GM06990 (cell line): ENCODE measurements at places on chromosomes 1 and 21.
A peak's percentile ranks its signal among the peaks of the same experiment; 100 is the strongest.

DNA sequence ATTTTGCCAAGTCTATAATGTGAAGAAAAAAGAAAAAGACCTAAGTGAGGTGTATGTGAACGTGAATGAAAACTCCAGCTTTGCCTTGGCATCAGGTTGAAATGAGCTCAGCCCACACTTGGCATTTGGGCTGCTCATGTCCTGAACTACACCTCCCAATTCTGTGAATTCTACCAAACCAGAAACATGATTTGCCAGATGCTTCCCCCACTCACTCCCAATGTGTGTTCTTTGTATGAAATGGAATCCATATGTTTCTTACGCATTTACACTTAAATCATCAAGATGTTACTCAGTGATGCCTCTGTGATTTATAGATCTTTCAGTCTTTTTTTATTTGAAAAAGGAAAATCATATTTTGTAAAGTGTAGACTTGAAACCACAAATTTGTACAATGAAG is 32.8 kb upstream of the RUNX1 start:
- DNase-seq, result no peak

DNA sequence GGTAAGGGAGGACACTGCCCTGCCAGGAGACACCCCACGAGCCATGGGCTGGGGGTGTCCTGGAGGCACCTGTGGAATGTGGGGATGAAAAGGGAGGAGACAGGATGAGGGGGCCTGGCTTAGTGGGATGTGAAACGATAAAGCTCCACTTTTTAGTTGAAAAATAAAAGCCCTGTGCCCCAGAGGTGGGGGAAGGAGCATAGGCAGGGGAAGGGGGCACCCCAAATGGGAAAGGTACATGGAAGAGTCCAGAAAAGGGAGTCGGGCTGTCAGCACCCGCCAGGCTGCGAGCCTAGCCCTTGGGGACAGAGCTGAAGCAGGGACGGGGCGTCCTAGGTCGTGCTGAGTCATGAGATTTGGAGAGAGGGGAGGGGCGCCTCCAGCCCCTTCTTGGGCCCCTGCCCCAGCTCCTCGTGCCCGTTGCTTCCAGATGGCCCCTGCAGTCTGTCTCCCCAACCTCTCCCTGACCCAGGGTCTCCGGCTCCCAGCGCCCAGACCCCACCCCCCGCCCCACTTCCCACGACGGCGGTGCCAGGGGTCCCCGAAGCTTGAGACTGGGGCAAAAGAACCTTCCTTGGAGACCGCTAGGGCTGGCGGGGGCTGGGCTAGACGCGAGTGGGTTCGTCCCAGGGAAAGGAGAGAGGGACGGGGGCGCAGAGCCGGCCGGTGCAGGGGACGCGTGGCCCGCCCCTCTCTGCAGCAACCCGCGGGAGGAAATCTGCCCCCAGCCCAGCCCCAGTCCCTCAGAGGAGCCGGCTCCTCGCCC is 795 bp downstream of the SYT2 start:
- DNase-seq, result no peak

DNA sequence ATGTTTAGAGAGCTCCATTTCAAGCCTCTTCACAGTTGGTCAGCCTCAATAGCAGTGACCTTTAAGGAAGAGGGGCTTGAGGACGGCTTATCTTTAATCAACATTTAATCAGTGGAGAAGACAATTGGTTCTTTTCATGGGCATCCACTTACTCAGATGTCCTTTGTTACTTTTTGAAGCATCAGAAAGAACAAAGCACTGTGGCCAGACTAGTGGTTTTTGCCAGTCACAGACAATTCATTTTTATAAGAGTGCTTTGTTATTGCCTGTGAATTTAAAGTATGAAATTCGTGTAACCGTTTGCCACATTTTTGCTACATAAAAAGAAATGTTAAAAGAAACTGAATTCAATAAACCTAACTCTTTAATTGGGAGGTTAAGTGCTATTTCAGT is 222.8 kb downstream of the TPR start:
- no peak for DNase-seq

- no peak for DNase-seq
Measured at GRCh38 chr1:2368053-2368744, 23.2 kb downstream of the MORN1 start.

GRCh38 chr1:87202451-87202850 is 126.2 kb upstream of the LMO4 start:
- no peak for DNase-seq

DNA sequence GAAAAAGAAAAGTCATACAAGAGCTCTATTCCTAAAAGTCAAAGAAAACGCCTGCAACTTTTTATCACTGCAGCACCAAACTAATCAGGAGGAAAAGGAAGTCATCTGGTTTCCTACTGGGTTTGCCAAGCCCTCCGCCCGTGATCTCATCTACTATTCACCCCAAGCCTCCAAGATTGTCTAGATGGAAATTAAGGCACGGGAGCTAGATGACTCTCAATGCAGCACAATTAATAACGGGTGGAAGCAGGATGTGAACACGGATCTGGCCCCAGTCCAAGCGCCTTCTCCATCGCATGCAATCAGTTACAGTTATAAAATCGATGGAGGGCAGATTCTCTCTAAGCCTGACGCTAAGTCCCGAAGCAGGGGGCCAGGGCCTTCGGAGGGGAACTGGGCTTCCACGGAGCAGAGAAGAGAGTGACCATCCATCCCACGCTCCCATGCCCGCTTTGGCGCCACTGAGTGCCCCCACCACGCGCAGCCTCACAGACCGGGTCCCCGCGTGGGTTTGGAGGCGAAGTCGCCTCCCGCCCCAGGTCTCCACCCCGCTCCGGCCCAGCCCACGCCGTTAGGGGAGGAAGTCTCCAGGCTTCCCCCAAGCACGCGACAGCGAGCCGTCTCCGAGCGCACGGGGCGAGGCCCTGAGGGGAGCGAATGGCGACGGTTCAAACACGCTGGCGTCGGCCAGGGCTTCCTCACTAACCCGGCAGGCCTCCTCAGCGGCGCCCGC is 1.8 kb downstream of the HSF2BP start:
- DNase-seq, result no peak

DNA sequence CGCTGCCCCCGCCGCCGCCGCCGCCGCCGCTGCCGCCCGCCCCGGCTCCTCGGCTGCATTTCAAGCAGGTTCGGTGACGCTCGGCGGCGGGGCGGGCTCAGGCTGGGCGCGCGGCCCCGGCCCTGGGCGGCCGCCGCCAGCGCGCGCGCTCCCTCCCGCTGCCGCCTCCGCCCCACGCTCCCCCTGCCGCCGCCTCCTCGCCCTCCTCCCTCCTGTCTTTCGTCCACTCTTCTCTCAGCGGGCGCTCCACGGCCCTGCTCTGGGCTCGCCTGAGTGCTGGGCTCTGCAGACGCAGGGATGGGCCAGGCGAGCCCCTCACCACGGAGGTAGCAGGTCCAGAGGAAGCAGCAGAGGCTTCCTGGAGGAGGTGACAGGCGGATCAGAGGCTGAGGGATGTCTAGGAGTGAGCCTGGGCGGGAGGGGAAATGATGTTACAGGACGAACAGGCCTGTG is at the start of gene LRP8:
Gene LRP8 (minus strand): TSS at position 62 of the 453 bp plus-strand sequence. CDS start 158 bp downstream, outside the sequence.
- DNase-seq, result peak; percentile 85

- no peak for DNase-seq
Measured at GRCh38 chr1:29856340-29857114, 620.2 kb downstream of the PTPRU start.

- no peak for DNase-seq
Measured at GRCh38 chr1:27592232-27592930, 11.6 kb downstream of the AHDC1 start.

DNA sequence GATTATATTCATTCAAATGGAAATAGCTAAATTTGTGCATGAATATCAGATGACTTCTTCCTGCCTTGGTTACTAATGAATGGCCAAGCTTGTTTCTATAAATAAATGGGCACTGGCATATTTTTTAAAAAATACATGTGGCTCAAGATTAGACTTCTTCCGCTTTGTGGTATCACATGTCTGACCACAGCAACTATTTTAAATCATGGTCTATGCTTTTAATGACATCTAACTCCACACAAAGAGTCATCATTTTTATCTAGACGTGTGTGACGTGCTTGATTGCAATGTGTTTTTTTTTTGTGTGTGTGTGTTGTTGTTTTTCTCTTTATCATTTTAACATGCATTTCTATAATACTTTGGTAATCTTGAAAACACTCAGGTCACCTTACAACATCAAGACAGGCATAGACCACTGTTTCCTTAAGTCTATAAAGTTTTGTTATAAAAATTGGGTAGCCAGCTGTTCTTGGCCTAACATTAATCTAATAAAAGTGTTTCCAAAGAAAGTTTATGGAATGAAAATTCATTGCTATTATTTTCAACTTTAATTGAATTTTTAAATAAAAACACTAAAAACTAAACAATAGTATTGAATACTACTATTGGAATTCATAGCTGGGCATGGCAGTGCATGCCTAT is 29.5 kb downstream of the RGS1 start:
- no peak for DNase-seq

- no peak for DNase-seq
Measured at GRCh38 chr1:171590022-171590421, 32.0 kb upstream of the MYOCOS start.

DNA sequence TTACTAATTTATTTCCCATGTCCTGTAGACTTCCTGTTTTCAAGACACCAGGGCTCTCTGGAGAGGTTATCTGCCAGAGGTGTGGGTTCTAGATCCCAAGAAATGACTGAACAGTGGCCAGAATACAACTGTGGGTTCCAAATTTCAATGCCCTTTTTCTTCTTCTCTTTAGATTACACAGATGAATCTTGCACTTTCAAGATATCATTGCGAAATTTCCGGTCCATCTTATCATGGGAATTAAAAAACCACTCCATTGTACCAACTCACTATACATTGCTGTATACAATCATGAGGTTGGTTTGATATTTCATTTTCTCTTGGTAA is 15.0 kb downstream of the IFNAR2 start:
- no peak for DNase-seq

DNA sequence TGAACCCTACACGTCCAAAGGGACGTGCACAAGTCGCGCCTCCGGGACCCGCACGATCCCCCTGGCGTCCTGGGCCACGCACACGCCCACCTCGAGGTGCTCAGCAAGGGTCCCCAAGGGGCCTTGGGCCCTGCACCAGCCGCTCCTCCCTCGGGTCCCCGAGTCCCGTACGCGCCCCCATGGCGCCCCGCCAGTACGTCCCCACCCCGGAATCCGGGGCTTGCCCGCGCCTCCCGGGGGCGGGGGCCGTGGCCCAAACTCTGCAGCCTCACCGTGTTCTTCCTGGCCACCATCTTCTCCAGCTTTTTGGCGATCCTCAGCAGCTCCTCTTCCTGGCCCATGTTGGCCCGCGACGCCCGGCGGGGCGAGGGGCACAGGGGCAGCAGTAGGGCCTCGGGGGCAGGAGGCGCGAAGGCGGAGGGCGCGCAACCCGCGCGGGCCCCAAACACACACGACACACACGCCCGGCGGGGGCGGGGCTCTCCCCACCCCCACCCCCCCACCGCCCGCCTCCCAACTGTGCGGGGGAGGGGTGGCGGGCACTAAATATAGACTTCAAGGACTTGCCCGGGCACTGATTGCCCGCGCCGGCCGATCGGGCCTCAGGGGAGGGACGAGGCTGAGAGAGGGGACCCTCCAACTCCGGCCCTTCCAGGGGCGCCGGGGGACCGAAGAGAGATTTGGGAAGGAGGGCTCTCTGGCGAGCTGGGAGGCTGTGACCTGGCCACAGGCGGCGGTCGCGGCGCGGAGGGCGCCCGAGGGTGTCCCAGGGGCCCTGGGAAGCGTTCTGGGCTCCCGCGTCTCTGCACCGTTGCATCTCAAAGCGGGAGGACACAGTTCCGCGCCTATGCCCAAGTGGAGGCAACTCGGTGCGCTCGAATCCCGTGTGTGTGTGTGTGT is at the start of gene TCEA3:
Gene TCEA3 (minus strand): TSS at position 456 of the 900 bp plus-strand sequence. CDS start 115 bp downstream, at position 341.
- DNase-seq, result no peak

DNA sequence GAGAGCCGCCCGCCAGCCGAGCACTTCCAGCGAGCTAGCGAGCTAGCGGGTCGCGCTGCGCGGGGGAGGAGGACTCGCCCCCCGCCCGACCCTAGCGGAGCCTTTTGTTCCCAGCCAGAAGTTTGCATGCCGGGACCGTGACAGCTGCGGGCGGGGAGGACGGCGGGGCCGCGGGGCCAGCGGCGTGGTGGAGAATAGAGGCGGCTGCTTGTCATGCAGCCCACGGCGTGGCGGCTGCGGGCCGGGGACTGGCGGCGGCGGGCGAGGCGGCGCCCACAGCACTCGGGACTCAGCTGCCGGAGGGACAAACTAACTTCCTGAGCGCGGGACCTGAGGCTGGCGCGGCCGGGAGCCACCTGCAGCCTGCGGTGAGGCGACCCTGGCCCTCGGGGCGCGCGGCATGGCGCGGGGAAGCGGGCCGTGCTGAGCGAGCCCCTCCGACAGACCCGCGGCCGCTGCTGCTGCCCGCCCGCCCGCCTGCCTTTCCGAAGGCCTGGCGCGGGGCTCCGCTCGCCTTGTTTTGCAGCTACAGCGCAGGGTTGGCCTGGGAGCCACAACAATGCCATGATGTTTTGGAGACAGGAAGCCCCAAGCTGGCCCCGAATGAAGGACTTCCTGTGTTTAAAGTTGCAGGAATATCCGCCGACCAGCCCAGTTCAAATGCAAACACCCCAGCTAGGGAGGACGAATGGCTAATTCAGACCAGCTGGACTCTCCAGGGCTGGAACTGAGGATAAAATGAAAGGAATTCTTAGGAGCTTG is 82.2 kb upstream of the BMP8A start:
- no peak for DNase-seq

DNA sequence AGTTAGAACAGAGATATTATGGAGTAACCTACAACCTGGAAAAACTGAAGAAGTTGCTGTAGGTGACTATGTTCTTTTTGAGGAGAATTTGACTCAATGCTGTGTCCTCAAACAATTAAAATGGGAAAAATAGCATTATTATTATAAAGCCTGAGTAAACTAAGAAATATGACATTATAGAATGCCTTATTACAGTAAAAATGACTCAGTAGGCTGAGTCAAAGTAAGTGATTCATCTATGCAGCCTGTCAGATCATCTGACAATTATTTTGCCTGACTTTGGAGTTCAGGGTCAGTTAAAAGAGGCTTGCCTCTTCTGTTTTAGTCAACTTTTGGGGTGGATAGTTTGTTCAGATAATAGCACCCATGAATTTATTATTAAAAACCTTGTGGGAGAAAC is 150.8 kb upstream of the PTGFR start:
- no peak for DNase-seq

DNA sequence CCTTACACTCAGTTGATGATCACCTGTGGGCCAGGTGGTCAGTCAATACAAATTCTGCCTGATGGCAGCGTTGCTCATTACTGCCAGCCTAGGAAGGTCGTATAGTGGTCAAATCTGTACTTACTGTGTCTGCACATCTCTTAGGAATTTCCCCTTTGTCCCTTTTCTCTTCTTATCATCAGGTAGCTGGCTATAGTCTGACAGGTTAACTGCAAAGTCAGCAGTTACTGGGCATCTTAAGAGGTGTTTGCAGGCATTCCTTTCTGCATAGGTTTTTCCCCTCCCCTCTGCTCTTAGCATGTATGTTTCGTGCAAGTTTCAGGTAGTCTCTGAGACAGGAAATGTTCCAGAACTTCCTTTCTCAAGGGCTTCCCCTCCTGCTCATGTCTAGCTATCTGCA is 298.7 kb downstream of the LRRIQ3 start:
- DNase-seq, result no peak

GRCh38 chr21:38520511-38520910 is 22.2 kb upstream of the ERG start:
- no peak for DNase-seq

GRCh38 chr1:9080705-9081291 is 11.4 kb upstream of the SLC2A5 start:
- no peak for DNase-seq
